ENCODE measurements at places on chromosomes 16 and 17.
A peak's percentile ranks its signal among the peaks of the same experiment; 100 is the strongest.

- no peak for DNase-seq
These were observed 4.7 kb downstream of the SALL1 start for GRCh38 chr16:51146256-51146924.

DNA sequence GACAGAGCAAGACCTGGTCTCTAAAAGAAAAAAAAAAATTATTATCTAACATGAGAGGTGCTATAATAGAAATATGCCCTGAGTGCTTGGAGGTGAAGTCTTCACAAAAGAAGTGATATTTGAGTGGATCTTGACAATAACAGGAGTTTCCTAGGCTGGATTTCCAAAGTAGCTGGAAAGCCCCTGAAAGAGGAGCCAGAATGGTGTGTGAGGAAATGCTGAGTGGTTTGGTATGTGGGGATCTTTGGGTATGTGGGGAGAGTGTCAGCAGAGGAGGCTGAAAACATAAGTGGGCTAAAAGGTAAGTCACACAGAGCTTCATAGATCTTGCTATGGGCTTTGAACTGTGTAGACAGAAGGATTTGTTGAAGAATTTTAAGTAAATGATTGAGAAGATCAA lies 100.1 kb downstream of the YPEL2 start:
- no peak for DNase-seq

DNA sequence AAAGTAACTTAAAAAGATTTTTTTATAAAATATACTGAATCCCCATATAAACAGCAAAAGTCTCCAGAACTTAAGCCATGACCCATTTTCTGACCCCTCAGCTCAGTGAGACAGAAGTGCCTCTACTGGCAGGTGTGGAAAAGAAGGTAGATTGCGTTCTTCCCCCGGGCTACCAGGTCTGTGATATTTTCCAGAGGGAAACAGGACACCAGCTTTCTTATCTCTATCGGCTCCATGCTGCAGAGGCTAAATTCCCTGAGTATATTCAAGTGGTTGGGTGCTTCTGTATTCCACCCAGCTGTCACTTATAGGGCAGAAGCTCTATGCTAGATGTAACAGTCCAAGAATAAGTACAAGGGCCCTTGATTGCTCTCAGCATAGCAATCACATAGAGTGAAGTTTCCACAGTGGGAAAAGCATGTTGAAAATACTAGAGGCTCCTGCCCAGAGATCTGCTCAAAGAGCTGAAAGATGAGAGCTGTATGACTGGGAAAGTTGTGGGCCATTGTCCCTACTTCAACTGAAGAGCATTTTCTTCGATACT lies 687.3 kb downstream of the CDH11 start:
- no peak for DNase-seq

- no peak for DNase-seq
These were observed 471.6 kb upstream of the ERCC4 start for GRCh38 chr16:13448346-13448745.

- DNase-seq, result no peak
These were observed 12.3 kb upstream of the CDH15 start for GRCh38 chr16:89159066-89159849.

DNA sequence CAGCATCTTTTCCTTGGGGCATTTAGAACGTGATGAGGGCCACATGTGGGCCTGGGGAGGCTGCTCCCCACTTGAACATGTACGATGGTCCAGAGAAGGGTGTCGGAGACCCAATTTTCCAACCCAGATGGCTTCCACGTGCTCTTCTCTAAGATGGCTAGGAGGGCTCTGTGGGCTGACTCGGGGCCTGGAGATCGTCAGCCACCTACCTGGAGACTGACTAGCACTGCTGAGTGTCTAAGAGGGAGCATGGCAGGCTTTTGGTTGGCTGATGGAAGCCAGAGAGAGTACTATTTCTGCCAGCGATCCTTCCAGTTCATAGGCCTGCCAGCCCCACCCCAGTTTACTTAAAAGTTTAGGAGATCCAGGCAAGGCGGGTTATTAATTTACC lies 60.2 kb upstream of the CLEC18A start:
- DNase-seq, result no peak

- no peak for DNase-seq
These were observed 6.1 kb downstream of the SSTR5 start for GRCh38 chr16:1078579-1079021.

- DNase-seq, result peak; percentile 80
These were observed 10.6 kb downstream of the KSR1 start for GRCh38 chr17:27466743-27467375.

- peak; percentile 73 for DNase-seq
These were observed 27.6 kb downstream of the STAT5B start for GRCh38 chr17:42248351-42249179.

- DNase-seq, result no peak
These were observed 5.3 kb downstream of the RMI2 start for GRCh38 chr16:11350519-11350918.

DNA sequence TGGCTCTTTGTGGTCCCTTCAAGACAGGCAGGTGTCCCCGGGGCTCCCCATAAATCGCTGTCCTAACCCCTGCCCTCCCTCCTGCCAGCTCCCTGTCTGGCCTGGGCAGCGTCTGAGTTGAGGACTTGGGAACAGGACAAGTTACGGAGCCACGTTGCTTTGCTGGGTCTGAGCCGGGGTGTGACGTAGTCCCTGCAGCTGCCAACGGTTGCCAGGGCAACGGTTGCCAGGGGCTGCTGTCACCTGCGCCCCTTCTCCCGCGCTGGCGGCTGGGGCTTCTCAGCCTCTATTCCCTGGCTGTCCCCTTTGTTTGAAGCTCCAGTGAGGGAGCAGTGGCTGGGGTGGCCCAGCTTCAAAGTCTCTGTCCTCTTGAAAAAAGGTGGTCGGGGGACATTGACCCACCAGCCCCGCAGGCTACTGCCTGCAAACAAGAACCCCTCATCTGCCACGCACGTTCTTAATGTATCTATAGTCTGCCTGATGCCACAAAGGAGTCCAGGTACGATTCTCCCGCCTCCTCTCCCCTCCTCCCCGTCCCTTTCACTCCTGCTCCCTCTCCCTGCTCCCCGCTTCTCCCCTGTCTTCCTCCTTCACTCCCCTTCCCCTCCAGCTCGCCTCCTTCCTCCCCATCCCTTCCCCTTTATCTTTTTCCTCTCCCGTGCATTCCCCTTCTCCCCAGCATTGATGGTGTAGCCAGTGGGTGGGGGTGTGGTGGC lies 10.9 kb downstream of the ADGRG1 start:
- DNase-seq, result no peak

- DNase-seq, result peak; percentile 6
These were observed 961 bp downstream of the AMFR start for GRCh38 chr16:56424404-56424764.

- no peak for DNase-seq
These were observed 72.8 kb upstream of the BRD7 start for GRCh38 chr16:50441486-50442157.

- no peak for DNase-seq
These were observed 16.8 kb downstream of the CNTNAP4 start for GRCh38 chr16:76293980-76294379.

- no peak for DNase-seq
These were observed 470 bp upstream of the GGT6 start for GRCh38 chr17:4560837-4561256.

GRCh38 chr17:50871898-50872297 lies 5.7 kb upstream of the TOB1 start:
- no peak for DNase-seq

- DNase-seq, result no peak
These were observed 1.7 kb upstream of the CBX8 start for GRCh38 chr17:79798299-79799173.

- DNase-seq, result no peak
These were observed 59.2 kb downstream of the B9D1 start for GRCh38 chr17:19303367-19303776.
